NCI-H1092 (cell line): ENCODE measurements at places on chromosomes 11 and 22.

DNA sequence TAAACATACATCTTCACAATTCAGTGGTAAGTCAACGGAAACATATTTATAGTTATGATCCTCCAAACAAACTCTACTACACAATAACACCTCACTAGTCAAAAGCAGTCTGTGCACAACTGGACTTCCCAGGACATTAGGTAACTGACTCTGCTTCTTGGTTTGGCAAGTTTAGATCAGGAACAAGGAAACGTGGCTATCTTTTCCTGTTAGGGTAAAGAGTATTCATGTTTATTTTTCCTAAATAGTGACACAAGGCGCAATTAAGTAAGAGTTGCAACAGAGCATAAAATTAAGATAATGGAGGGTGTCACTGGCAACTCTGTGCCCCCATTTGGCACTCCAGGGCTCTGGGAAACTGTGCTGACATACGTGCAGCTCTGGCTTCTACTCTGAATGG lies 70.2 kb upstream of the TP53AIP1 start:
- no peak for DNase-seq

GRCh38 chr11:119380827-119381180 lies 686 bp downstream of the USP2 start:
- no peak for DNase-seq

GRCh38 chr22:40676644-40677043 lies 2.6 kb upstream of the MCHR1 start:
- no peak for DNase-seq

GRCh38 chr11:44005956-44006355 lies 41.8 kb upstream of the ACCSL start:
- DNase-seq = no peak

- no peak for DNase-seq
These were observed 390.6 kb downstream of the DYNC2H1 start for GRCh38 chr11:103499710-103500340.

DNA sequence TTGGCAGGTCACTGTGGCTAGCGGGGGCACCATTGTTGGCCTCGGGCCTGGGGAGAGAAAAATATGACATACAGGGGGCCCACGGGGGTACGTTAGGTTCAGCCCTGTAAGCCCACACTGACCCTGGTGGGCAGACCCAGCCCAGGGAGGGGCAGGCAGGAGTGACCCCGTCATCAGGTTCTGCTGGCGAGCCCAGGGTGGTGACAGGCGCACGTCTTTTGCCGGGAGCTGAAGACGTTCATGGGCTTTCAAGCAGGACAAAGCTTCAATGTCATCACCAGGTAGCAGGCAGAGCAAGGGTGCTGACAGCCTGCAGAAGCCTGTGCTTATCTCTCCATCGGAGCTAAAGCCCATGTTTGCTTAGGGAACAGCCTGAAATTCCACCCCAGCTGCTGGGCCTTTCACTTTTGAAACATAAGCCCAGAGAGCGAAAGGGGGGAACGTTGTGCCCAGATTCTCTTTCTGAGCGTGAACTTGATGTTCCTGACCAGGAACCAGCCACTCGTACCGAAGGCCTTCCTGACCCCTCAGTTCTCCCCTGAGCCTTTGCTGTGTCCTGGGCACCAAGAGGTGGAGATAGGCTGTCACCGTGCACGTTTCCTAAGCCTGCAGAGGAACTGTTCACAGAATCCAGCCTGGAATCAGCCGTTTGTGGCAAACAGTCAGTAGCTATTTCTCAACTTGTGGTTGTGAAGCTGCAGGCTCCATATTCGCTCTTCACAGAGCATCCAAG lies 74.0 kb upstream of the ATXN10 start:
- no peak for DNase-seq

GRCh38 chr11:75261902-75262361 lies 21.4 kb downstream of the TPBGL start:
- DNase-seq = no peak

GRCh38 chr11:112941104-112941503 lies 20.1 kb upstream of the NCAM1 start:
- DNase-seq = no peak
